NCI-H1694 treated with DMSO at 0.1 percent for 48 hours (cell line): ENCODE measurements at places on chromosomes 6 and 20.

- DNase-seq: no peak
Measured at GRCh38 chr6:49668083-49668511, 31.5 kb upstream of the RHAG start.

GRCh38 chr20:22466447-22467171, 117.8 kb downstream of the FOXA2 start:
- no peak for DNase-seq

DNA sequence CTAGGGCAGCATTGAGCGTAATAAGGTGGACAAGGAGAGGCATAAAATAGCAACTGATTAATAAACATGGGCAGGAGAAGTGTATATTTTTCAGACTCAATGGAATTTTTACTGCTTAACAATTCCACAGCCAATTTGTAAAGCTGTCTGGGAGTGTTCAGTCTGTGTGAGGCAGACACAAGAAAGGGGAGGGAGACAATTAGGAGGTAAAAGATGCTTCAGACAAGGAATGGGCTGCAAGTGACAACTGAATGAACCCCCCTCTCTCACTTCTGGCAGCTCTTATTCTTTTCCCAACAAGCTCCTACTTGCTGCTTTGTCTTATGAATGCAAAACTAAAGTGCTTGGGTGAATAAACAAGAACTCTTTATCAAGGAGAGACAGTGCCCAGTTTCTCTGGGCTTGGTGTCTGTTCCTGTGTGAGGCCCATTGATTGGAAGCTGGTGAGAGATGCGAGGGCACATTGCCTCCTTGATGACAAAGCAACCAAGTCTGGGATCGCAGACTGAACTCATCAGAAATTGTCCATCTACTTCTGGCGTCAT, 575.3 kb downstream of the RNF144B start:
- DNase-seq: no peak

DNA sequence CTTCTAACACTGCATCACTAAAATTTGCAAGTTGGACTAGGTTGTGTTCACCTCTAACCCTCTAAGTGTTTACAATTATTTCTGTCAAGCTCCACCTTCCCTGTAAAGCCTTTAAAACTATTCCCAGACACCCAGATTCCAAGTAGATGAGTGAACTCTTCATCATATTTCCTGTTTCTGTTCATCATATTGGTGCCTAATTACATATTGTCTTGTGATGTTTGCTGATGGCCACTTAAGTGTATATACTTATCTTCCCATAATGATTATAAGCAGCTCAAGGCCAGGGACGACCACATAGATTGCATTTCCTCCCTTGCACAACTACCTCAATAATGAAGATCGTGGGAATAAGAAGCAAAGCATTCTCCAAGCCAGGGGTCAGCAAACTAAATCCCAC, 16.8 kb downstream of the TNFRSF21 start:
- DNase-seq: no peak

DNA sequence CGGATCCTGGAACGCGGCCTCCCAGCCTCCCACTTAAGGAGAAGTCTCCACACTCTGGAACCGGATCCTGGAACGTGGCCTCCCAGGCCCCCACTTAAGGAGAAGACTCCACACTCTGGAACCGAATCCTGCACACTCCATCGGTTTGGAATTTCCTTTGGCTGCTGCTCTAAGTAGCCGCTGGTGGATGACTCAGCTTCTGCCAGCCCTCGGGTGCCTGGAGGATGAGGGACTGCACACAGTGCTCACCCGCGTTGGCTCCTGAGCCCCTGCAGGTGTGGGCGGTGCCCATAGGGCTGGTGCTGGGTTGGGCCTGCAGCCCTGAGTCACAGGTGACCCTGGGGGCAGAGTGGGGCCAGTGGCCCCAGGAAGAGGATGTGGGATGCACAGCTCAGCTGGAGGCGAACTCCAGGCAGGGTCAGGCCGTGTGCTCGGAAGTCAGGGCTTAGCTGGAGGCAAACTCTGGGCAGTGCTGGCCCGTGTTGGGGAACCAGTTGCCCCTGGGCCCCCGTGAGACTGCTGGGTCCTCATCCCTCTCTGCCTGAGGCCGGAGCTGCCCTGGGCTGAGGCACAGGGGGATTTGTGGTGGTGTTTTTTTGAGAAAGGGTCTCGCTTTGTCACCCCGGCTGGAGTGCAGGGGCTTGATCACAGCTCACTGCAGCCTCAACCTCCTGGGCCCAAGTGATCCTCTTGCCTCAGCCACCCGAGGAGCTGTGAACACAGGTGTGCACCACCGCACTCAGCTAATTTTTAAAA, 13.9 kb upstream of the TNFRSF6B start:
- DNase-seq: no peak

DNA sequence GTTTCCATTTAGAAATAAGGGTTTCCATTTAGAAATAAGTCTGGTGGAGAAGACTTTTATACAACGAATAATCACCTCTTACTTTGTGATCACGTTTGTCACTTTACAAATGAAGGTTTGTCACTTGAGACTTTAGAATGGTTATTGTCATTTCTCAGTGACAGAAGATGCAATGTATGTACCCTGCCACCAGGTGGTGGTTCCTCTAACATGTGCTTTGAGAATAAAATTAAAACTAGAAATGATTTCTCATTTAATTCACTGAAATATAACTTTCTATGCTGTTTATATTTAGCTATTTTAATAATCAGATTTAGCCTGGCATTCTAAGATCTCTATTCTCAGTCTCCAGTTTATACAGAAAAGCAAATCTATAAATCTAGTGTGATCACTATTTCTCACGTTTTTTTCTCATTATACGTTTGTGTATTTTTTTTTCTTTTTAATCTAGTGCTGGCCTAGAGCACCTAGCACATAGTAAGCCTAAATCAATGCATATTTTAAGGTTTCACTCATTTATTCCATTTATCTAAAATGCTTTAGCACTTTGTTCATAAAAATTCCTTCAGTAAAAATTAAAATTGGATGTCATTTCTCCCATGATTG, 57.4 kb upstream of the TFAP2D start:
- no peak for DNase-seq

DNA sequence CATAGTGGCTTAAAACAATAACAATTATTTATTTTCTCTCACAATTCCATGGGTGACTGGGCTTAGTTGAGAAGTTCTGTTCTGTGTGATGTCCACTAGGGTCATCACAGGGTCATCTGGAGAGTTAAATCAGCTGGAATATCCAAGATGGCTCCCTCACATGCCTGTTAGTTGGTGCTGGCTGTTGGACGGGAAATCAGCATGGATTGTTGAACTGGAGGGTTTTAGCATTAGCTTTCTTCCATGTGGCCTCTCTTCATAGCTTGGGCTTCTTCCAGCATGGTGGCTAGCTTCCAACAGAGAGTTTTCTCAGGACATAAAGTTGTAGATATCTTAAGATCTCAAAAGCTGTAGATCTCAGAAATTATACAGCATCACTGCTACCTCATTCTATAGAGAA, 19.6 kb downstream of the MARCKS start:
- no peak for DNase-seq

DNA sequence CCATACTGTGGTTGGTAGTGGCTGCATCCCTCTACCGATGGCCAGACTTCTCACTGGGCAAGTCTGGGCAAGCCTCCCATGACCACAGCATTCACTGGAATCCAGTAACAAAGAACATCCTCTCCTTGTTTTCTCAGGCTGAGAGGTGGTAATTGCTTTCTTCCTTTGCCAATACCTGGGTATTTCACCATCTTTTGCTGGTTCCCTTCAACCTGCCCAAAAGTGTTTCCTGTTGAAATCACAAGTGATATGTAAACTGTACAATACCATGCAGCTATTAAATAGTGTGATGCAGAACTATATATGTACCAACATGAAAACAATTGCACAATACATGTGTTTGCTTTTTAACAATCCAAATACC, at the start of gene PTCHD4:
PTCHD4 (minus strand) TSS at position 55 of the 364 bp plus-strand sequence. CDS start 42,240 bp downstream, outside the sequence.
- no peak for DNase-seq

DNA sequence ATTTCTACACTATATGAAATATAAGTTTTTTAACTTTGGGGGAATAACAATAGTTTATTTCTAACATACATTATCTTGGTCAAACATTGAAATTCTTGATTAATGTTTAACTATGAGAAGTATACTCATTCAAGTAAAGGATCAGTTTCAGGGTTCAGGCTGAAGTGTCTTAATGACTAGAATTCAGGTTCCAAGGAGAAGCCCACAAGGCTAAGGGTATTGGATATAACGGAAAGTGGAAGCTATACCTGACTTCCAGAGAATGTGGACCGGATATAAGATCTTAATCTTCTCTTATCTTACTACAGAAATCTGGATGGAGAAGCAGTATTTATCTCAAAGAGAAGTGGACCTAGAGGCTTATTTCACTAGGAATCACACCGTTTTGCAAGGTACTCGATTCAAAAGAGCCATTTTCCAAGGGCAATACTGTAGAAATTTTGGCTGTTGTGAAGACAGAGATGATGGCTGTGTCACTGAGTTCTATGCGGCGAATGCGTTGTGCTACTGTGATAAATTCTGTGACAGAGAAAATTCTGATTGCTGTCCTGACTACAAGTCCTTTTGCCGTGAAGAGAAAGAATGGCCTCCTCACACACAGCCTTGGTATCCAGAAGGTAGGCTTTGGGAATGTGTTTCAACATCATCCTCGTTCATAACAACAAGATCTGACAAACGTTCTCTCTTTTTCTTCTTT, at the start of gene TINAG:
TINAG (plus strand) TSS at position 153 of the 697 bp plus-strand sequence; CDS start at position 263, 110 bp downstream.
- no peak for DNase-seq

GRCh38 chr6:144898052-144898689, 613.0 kb downstream of the UTRN start:
- no peak for DNase-seq
